Muscle of back (tissue), 13 donors: ENCODE measurements at places on chromosomes 7 and 10.

- no peak for DNase-seq
Observed at GRCh38 chr7:37957221-37957970, 37.0 kb downstream of the EPDR1 start.

DNA sequence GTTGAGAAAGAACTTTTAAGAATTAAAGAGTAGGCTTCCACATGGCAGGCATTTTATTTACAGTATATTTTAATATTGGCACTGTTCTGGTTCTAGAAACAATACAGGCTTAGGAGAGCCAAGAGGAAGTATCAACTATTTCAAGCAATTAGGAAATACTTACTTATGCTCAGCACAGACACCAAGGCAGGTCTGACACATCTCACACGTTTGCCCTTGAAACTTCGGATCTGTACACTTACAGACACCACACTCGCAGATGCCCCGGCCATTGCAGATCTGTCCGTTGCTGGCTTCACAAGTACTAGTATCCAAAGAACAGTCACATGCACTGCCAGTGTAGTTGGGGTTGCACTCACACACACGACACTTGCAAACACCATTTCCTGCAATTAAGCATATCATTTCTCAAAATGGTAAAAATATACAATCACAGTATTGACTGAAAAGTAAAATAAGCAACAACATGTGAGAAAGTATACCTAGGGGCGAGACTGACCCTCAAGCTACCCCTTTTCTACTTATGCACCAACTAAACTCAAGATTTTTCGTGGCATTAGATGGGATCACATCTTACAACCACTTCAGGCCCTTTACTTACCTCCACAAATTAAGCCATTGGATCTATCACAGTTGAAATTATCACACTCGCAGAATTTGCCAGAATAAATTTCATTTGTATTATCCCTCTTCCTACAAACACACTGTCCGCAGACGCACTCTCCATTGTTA, 46.6 kb downstream of the ITGB1 start:
- DNase-seq, result no peak

DNA sequence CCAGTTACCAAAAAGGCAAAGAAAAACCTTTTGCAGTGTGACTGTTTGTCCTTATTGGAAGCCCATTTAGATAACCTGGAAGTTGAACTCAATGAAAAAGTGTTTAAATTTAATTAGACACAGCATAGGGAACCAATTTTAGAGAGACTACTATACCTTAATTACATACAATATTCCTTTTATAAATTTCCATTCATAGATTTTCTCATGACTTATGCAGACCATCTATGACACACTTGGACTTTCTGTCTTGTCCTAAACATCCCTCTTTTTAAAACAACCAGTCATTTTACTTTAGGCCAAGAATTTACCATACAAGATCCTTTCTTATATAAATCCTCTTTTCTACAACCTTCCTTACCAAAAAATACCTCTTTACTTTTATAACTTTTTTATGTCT, 61.6 kb downstream of the MTURN start:
- DNase-seq, result no peak

GRCh38 chr10:92834986-92835385, 13.3 kb upstream of the EXOC6 start:
- no peak for DNase-seq

DNA sequence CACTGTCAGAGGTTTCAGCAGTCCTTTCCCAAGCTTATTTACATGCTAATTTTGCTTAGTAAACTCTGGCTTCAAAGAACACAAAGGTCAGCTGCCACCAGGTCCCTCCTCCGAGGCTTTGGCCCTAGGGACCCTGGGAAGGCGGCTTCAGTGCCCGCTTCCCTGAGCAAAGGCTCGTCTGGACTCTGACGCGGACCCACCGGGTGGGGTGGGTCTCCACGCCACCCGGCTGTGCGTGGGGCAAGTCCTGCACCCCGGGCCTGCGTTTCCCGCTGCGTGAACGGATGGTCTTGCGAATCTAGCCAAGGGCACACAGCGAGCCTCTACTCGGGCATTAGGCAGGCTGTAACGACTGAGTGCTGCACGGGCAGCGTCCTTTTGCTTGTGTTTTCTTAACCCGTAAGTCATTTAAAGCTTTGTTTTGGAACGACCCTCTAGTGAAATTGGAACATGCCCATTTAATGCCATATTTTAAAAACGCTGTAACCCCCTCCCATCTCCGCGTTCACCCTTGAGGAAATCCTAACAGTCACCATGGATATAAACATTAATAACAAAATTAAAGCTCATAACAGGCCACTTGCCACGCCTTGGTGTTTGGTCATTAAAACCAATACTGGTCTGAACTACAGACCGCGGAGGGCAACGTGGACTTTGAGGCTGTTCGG, 828 bp downstream of the BNIP3 start:
- DNase-seq, result no peak

- DNase-seq, result no peak
Observed at GRCh38 chr10:16585103-16585502, 63.4 kb upstream of the C1QL3 start.

- no peak for DNase-seq
Observed at GRCh38 chr10:11439523-11440053, 171.9 kb downstream of the USP6NL start.

DNA sequence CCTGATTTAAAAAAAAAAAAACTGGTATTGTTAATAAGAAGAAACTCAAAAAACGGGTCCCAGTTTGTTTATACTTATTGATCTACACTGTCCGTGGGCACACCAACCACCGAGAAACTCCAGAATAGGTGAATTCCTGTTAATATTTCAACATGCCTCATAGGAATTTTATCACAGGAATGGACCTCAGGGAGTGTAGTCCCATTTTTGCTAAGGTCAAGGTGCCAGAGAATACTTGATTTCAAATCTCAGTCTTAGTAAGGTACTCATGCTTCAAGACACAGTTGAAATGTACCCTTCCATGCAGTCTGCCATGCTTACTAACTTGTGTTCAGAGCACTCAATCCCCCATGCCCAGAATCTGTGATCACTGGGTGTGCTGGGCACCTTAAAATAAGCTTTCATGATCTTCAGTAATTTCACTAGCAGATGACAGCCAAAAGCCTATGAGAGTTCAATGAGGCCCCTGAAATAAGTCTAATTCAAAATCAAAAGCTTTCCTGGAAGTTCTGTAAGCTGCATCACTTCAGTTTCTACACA, 385.7 kb downstream of the TNS3 start:
- DNase-seq, result no peak

- no peak for DNase-seq
Observed at GRCh38 chr7:29017713-29018112, 59.6 kb upstream of the TRIL start.

- no peak for DNase-seq
Observed at GRCh38 chr7:151137791-151138152, 29.7 kb downstream of the GBX1 start.

DNA sequence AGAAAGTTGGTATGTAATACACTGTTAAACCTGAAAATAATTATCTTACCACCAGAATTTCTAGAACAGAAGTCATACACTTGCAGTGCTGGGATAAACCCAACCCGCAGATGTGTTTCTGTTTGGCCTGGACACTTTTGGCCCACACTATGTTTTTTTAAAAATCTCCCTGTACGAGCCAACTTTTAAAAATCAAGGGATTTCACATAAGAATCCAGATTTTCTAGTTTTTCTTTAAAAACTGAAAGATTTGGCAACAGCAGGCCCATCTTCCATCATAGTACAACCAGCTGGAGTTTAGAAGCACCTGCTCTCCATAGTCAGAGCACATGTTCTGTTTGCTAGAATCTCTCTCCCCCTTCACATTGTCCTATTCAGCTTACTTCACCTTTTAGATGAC, 74.0 kb downstream of the TLL2 start:
- peak; percentile 85 for DNase-seq

DNA sequence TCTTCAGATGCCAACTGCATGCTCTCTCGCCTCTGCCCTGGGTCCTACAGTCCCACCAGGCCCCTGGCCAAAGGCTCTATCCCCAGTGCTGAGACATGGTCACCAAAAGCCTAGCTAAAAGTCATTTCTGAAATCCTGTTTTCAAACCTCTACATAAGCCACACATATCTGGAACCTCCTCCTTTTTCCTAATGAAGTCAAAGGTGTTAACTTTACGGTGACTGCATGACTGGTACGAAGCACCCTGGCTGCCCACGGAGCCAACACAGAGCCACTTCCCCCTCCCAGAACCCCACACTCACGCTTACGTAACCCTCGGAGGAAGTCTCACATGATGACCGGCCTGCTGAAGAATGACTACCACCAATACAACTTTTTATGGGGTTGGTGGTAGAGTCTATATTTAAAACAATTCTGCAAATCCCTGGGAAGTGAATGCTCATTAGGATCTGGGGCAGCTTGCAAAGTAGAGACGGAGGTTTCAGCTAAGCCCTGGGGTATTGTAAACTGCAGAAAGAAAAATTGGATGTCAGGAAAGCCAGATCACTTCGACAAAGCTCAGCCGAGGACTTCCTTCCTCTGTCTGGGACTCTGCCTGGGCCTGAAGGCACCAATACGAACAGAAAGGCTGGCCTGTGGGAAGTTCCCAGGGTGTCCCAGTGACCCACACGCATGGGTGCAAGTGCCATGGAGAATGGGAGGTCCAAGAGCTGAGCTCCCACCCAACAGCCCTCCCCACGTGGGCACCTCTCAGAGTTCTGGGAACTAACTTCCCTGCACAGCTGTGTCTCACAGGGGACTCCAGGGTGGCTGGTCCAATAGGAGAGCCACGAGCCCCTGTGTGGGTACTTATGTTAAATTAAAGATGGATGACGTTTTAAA, 50.7 kb downstream of the PDGFA start:
- no peak for DNase-seq

DNA sequence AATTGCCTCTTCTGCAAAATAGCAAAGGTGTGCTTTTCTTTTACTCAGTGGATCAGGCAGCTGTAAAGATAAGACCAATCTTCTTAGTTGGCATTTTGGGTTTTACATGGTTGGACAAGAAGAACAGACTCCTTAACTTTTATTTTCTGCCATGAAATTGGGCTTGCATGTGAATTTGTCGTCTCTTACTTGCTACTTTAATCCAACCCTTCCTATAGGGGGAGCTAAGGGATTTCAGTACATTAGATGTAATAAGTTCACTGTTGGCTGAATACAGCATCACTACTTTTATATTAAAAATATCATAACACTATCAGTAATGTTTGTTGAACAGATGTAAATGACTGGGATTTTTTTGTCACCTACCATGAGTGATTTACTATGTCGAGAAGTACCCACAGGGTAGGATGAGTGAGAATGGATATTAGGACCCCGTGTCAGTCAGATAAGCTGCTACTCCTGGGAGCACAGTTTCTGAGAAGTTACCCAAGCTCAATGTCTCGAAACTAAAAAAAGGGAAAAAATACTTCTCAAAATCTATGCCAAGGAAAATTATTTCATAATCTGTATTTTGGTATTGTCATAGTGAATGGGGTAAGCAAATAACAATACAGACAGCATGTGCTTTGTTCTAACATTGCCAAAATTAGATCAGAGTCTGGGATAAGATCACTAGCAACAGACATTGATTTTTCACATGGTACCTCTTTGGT, 127.4 kb upstream of the AGR3 start:
- DNase-seq, result no peak

- no peak for DNase-seq
Observed at GRCh38 chr10:58094985-58095718, 172.5 kb downstream of the IPMK start.

- DNase-seq, result no peak
Observed at GRCh38 chr10:3763852-3764625, 21.0 kb downstream of the KLF6 start.

DNA sequence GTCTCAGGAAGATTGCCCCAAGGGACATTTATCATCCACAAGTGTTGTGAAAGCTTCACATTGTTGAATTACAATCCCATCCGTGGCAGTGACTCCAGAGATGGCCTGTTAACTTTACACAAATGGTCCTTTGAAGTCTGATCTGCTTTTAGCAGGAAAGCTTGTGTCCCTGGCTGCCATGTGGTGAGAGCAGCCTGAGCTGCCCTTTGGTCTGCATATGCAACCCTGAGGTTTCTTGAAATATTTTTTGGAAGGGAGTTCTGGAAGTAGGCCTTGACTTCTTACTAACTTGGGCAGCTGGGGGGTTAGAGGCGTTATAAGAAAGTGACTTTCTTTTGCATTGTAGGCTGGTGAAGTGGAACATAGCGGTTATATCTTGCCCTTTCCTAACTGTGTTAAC, 41.3 kb upstream of the FAM180A start:
- DNase-seq, result no peak
